ENCODE measurements at places on chromosomes 4 and X.

GRCh38 chr4:8035371-8035780, 95.7 kb upstream of the AFAP1 start:
- no peaks in the 10 kb centered on the region for H3K36me3 ChIP-seq
- DNase-seq, result no peak
- H3K27me3 ChIP-seq, result peaks cover 3% of the 10 kb centered on the region
- H3K4me3 ChIP-seq, result no peak overlapping the region
- no peak overlapping the region for H3K27ac ChIP-seq
- peaks cover 11% of the 10 kb centered on the region for H3K4me1 ChIP-seq

GRCh38 chr4:8900588-8900987, 28.9 kb upstream of the HMX1 start:
- no peaks in the 10 kb centered on the region for H3K4me1 ChIP-seq
- peaks cover 14% of the 10 kb centered on the region for H3K27me3 ChIP-seq
- H3K27ac ChIP-seq, result no peak overlapping the region
- no peak overlapping the region for H3K4me3 ChIP-seq
- H3K36me3 ChIP-seq, result no peaks in the 10 kb centered on the region

DNA sequence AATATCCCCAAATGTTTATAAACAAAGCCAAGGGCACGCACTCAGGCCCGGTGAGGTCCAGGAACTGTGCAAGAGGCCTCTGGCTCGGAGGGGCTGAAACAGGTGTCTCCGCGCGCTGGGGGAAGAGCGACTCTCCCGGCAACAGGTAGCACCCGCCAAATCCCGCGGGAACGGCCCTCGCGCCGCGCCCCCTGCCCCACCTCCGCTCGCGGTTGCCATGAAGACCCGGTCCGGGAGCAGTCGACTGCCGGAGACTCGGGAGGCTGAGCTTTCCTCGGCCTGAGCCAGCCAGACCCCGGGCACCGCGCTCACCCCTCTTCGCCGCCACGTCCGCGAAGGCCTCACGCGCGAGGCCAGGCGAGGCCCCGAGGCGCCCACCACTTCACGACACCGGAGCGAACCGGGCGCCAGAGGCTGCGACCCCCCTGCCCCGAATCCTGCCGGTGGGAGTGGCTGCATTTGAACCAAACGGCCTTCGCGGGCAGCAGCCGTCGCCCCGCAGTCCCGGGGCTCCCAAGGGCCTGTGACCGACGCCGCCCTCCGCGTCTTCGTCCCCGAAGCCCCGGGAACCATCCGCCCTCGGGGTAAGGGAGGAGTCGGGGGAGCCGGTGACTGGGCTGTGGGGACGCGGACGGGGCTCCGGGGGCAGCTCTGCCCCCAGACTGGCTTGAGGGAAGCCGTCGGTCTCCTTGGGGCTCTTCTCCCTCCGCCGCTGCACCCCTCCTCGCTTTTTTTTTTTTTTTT, at the start of gene NSUN7:
Gene NSUN7, plus strand, starts transcription at position 239 of the 744 bp plus-strand sequence. CDS start 739 bp downstream, outside the sequence.
- peak within 1 kb of the TSS; percentile 50 for H3K4me3 ChIP-seq
- no peaks in the 10 kb centered on the region for H3K36me3 ChIP-seq
- H3K27ac ChIP-seq, result no peak within 1 kb of the TSS
- peak; percentile 57 for DNase-seq
- H3K27me3 ChIP-seq, result peaks cover 48% of the 10 kb centered on the region

DNA sequence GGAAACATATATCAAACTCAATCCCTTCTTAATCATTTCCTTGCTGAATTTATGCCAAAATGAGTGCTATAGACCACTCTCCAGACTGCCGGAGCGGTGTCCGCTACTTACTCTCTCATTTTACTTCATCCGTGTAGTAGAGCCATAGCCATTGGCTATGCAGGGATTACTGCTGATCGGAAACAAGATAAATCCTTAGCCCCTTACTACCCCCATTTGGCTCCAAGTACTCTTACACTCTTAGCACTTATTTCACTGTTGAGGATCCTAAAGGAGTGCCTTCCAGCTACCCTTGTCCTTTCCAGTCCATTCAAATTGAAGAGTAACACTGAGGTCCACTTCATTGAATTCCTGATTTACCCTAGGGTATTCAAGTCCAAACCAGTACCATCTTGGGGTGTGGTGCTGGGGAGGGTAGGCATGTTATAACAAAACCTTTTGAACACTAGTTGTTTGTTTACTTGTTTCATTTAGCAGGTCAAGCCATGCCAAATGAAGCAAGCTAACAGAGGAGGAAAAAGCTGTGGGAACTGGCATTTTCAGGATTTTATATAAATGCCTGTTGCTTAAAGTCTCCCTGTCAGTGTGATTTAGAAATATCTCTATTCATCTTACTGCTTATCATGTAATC, 715.1 kb downstream of the FSTL5 start:
- H3K27ac ChIP-seq, result no peak overlapping the region
- no peaks in the 10 kb centered on the region for H3K36me3 ChIP-seq
- DNase-seq, result no peak
- no peak overlapping the region for H3K4me3 ChIP-seq
- no peaks in the 10 kb centered on the region for H3K4me1 ChIP-seq

- no peaks in the 10 kb centered on the region for H3K36me3 ChIP-seq
- DNase-seq, result no peak
- H3K27ac ChIP-seq, result no peak overlapping the region
Measured at GRCh38 chr4:133550436-133550835, 401.3 kb downstream of the PCDH10 start.

GRCh38 chrX:134969726-134970125, 21.1 kb upstream of the SMIM10 start:
- DNase-seq, result no peak
- no peaks in the 10 kb centered on the region for H3K4me1 ChIP-seq
- H3K27ac ChIP-seq, result no peak overlapping the region

GRCh38 chr4:178347111-178347510, 904.9 kb upstream of the AGA start:
- H3K27ac ChIP-seq, result no peak overlapping the region
- H3K27me3 ChIP-seq, result no peaks in the 10 kb centered on the region
- H3K4me1 ChIP-seq, result no peaks in the 10 kb centered on the region
- no peak for DNase-seq

GRCh38 chr4:24405341-24405740, 179.0 kb downstream of the DHX15 start:
- no peaks in the 10 kb centered on the region for H3K4me1 ChIP-seq
- H3K27ac ChIP-seq, result no peak overlapping the region
- H3K27me3 ChIP-seq, result peaks cover 6% of the 10 kb centered on the region
- no peak overlapping the region for H3K4me3 ChIP-seq
- DNase-seq, result no peak

DNA sequence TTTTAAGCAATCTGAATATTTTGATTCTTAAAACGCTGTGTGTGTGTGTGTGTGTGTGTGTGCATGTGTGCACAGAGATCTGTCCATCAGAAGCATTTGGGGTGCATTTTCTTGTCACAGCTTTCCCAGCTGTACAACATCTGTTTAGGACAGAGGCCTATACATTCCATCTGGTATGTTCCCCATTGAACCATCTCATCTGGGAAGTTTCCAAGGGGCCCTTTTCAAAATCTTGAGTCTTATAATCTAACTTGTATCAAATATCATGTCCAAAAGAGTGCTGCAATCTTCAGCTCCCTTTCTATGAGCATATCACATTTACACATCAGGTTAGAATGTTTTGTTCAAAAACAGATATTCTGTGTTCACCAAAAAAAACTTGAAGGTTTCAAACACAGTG, 16.5 kb upstream of the MID1 start:
- peaks cover 26% of the 10 kb centered on the region for H3K27me3 ChIP-seq
- H3K4me1 ChIP-seq, result no peaks in the 10 kb centered on the region
- no peaks in the 10 kb centered on the region for H3K36me3 ChIP-seq
- DNase-seq, result no peak
- H3K4me3 ChIP-seq, result no peak overlapping the region

GRCh38 chr4:119097282-119097900, 38.2 kb upstream of the MYOZ2 start:
- H3K27ac ChIP-seq, result no peak overlapping the region
- no peaks in the 10 kb centered on the region for H3K36me3 ChIP-seq
- H3K4me1 ChIP-seq, result peaks cover 4% of the 10 kb centered on the region
- DNase-seq, result no peak
- peaks cover 13% of the 10 kb centered on the region for H3K27me3 ChIP-seq

GRCh38 chrX:29661290-29661689, 554.1 kb upstream of the MAGEB2 start:
- H3K4me3 ChIP-seq, result no peak overlapping the region
- H3K4me1 ChIP-seq, result peaks cover 3% of the 10 kb centered on the region
- no peak for DNase-seq
- H3K27ac ChIP-seq, result no peak overlapping the region
- no peaks in the 10 kb centered on the region for H3K27me3 ChIP-seq

- DNase-seq, result no peak
- no peak overlapping the region for H3K27ac ChIP-seq
- H3K36me3 ChIP-seq, result no peaks in the 10 kb centered on the region
- peaks cover 22% of the 10 kb centered on the region for H3K27me3 ChIP-seq
Measured at GRCh38 chrX:136106920-136107528, 40.3 kb upstream of the FHL1 start.

DNA sequence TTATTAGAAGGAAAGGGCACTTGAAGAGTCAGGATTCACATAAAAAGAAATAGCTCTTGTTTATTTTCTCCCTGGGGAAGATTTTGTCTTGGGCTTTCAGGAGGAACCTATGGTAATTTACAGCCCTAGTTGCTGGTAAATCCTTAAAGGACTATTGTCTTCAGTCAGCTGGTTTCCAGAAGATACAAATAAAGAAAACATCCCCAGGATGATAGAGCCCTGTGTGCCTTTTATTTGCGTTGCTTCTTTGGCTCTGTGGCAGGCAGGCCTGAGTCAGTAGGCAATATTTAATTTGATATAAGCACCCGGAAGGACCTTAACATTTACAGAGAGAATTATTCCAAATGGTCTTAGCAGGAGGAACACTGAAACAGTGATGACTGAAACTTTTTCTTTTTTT, 131.0 kb upstream of the SLC34A2 start:
- no peaks in the 10 kb centered on the region for H3K4me1 ChIP-seq
- H3K27me3 ChIP-seq, result peaks cover 13% of the 10 kb centered on the region
- no peak for DNase-seq
- H3K36me3 ChIP-seq, result no peaks in the 10 kb centered on the region

DNA sequence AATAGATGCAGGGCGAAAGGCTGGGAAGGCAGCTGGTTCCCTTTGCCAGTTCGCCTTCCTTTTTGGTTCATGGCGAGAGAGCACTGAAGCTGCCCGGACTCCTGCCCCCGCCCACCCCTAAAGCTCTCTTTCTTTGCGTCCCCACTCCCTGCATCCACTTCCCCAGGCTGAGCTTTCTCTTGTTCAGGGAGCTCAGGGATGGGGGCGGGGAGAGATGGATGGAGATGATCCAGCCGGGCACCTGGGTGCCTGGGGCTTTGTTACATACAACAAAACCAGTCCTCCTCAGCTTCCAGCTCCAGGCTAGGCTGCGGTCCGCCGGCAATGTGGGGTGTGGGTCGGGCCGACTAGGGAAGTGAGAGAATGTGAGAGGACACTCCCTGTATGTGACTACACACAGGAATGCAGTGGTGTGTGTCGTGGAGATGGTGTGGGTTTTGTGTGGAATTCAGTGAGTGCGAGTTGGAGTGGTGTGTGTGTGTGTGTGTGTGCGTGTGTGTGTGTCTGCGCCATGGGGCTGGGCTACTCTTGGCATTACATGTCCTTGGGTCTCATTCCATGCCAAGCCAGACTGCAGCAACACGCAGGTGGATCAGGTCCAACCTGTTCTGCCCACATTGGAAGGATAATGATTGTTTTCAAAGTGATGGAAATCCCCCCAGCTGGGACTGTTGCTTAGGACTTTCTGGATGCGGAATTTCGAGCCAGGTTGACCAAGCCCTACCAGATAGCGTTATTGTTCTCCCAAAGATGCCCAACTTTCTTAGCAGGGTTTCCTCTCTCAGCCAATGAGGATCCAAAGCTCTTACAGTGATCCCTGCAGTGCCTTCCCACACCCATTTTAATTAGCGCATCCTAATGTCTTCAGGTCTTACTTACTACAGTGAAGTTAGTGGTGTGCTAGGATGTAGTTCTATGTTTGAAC, 149.4 kb upstream of the CHRDL1 start:
- no peaks in the 10 kb centered on the region for H3K4me1 ChIP-seq
- no peak overlapping the region for H3K27ac ChIP-seq
- no peaks in the 10 kb centered on the region for H3K36me3 ChIP-seq
- H3K27me3 ChIP-seq, result peaks cover 73% of the 10 kb centered on the region
- no peak overlapping the region for H3K4me3 ChIP-seq

GRCh38 chr4:118683513-118683912, 1.7 kb upstream of the METTL14 start:
- H3K36me3 ChIP-seq, result peaks cover 31% of the 10 kb centered on the region
- peaks cover 29% of the 10 kb centered on the region for H3K4me1 ChIP-seq
- H3K27ac ChIP-seq, result no peak overlapping the region
- DNase-seq, result no peak
- no peaks in the 10 kb centered on the region for H3K27me3 ChIP-seq

GRCh38 chr4:30610361-30610760, 109.8 kb upstream of the PCDH7 start:
- no peaks in the 10 kb centered on the region for H3K36me3 ChIP-seq
- no peaks in the 10 kb centered on the region for H3K27me3 ChIP-seq
- no peak overlapping the region for H3K27ac ChIP-seq
- no peaks in the 10 kb centered on the region for H3K4me1 ChIP-seq
- H3K4me3 ChIP-seq, result no peak overlapping the region
- DNase-seq, result no peak

DNA sequence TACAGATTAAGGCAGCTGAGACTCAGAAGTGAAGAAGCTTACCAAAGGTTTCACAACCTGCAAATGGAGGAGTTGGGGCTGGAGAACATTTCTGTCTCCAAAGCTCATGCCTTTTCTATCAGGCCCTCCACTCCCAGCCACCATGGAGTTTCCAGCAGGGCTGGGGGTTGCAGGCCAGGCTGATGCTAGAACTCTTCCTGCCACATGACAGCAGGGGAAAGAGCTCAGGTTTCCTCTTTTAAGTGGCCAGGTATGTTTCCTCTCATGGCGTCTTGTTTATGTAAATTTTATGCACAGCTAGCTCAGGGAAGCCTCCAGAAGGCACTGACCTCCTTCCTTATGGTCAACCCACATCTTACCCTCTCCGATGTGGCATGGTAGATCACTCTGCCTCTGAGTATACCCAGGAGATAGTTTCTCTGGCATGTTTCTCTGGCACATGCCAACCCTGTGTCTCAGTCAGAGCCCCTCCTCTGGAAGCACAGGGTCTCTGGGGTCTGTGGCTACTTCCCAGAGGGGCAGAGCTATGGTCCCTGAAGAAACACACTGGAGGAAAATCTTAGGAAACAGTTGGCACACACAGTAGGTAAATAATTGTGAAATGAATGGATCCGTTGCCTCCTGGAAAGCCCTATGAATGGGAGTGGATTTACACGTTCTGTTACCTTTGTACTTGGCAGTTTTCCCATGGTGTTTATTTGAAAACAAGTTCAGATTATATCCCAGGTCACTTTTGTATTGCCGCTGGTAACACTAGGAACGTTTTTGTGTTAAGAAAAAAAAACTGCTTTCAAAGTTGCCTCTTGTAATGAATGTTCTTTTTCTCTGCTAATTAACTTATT, 28.9 kb downstream of the PDK3 start:
- no peak for DNase-seq
- no peak overlapping the region for H3K4me3 ChIP-seq
- peak overlapping the region; percentile 31 for H3K27ac ChIP-seq
- peaks cover 50% of the 10 kb centered on the region for H3K4me1 ChIP-seq
- peaks cover 7% of the 10 kb centered on the region for H3K36me3 ChIP-seq

GRCh38 chr4:40957281-40957680, 207.5 kb downstream of the NSUN7 start:
- no peaks in the 10 kb centered on the region for H3K4me1 ChIP-seq
- DNase-seq, result no peak

- H3K27ac ChIP-seq, result no peak overlapping the region
- DNase-seq, result no peak
- no peak overlapping the region for H3K4me3 ChIP-seq
Measured at GRCh38 chr4:127548990-127549925, 83.5 kb upstream of the INTU start.

GRCh38 chr4:144374065-144374464, 233.5 kb upstream of the GYPA start:
- H3K27me3 ChIP-seq, result no peaks in the 10 kb centered on the region
- H3K4me3 ChIP-seq, result no peak overlapping the region
- no peak overlapping the region for H3K27ac ChIP-seq
- H3K36me3 ChIP-seq, result no peaks in the 10 kb centered on the region
- DNase-seq, result no peak
- H3K4me1 ChIP-seq, result no peaks in the 10 kb centered on the region
